Fibroblast of villous mesenchyme (primary cell): ENCODE measurements at places on chromosomes 2 and 18.
A peak's percentile ranks its signal among the peaks of the same experiment; 100 is the strongest.

DNA sequence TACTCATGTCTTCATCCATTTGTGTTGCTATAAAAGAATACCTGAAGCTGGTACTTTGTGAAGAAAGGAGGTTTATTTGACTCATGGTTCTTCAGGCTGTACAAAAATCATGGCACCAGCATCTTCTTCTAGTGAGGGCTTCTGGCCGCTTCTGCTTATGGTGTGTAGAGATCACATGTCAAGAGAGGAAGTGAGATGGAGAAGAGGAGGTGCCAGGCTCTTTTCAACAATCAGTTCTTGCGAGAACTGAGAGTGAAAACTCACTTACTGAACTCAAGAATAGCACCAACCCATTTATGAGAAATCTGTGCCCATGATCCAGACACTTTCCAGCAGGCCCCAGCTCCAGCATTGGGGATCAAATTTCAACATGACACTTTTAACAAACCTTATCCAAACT lies 30.0 kb upstream of the BARD1 start:
- no peak for DNase-seq

- no peak for DNase-seq
These were observed 65.1 kb downstream of the MAP4K4 start for GRCh38 chr2:101762451-101763171.

DNA sequence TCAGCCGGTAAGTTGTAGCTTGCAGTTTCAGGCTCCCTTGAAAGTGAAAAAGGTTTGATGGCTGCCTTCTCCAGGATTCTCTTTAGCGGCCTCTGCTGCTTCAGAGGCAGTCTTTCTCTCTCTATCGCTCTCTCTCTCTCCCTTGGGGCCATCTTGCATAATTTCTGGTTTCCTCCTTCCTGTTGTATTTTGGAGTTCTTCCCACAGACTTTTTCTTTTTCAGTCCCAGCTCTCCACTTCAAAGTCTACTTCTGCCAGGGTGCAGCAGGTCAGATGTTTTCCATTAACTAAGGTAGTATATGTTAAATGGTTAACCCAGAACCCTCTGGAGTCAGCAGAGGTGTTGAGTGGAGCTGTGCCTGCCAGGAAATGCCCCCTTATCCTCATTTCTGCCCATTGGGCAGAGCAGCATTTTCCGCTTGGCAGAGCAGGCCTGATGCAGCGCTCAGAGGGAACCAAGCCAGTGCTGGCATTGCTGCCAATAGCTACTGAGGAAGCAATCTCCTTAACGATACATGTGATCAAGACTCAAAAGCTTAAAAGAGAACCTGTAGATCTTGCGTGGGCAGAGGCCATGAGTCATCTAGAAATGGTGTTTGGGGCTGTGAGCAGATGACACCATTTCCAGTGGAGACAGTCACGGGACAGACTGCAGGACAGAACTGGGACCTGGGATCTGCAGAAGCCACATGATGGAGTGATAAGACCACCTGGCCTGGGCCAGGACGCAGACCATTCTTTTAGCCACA lies 20.8 kb downstream of the DBI start:
- peak; percentile 71 for DNase-seq

DNA sequence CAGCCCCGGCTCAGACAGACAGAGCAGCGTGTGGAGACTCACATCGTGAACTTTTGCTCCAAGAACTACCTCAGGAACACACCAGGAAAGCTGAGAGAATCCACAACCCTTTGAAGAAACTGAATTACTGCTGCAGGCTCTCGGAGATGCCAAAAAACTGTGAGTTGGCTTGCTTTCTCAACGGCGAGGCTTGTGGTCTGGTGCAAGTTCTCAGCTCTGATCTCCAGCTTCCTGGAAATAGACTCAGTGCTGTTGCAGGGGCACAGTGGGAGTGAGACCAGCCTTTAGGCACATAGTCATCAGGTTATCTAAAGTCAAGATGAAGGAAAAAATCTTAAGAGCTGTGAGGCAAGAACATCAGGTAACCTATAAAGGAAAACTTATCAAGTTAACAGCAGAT lies 273.7 kb upstream of the LRATD1 start:
- DNase-seq = no peak

- peak; percentile 64 for DNase-seq
These were observed 231.4 kb downstream of the LRRTM1 start for GRCh38 chr2:80073134-80073561.

DNA sequence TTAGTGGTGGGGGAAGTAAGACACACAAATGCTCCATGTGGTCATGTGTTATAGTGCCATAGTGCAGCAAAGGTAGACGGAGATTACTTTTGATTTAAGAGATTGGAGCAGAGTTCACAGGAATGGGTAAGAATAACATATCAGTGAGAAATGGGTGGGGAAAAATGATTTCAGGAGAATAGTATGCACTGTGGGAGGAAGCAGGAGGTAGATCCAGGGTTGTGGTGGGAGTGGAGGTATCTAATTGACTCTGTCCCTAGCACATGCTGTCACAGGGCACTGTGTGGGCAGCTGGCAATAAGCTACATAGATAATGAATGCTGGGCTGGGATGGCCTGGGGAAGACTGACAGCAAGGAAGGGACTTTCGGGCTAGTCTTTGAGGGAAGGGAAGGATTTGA lies 65.3 kb downstream of the STAT1 start:
- DNase-seq = no peak

- peak; percentile 48 for DNase-seq
These were observed 305.0 kb upstream of the EPAS1 start for GRCh38 chr2:45992021-45992740.

DNA sequence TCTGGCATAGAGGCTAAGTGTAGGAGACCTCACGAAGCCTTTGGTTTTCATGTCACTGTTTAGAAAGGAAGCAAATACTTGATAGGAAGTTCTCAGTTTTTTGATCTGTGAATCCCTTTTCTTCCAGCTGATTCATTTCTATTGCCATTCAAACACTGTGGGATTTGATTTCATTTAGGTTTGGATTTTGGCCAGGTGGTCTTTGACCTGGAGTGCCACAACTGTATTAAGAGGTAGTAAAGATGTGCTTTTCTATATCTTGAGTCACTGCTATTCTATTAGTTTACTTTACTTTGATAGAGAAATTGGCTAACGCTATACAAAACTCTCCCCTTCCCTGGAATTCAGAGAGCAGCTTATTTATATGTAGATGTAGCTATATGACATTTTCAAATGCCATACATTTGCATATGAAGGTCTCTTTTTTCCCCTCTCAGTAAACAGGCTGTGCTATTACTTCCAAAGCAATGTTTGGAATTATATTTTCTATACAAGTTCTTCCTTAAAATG lies 132.4 kb upstream of the CAVIN2 start:
- DNase-seq = no peak

GRCh38 chr2:135638825-135639224 lies 102.8 kb upstream of the UBXN4 start:
- DNase-seq = no peak

DNA sequence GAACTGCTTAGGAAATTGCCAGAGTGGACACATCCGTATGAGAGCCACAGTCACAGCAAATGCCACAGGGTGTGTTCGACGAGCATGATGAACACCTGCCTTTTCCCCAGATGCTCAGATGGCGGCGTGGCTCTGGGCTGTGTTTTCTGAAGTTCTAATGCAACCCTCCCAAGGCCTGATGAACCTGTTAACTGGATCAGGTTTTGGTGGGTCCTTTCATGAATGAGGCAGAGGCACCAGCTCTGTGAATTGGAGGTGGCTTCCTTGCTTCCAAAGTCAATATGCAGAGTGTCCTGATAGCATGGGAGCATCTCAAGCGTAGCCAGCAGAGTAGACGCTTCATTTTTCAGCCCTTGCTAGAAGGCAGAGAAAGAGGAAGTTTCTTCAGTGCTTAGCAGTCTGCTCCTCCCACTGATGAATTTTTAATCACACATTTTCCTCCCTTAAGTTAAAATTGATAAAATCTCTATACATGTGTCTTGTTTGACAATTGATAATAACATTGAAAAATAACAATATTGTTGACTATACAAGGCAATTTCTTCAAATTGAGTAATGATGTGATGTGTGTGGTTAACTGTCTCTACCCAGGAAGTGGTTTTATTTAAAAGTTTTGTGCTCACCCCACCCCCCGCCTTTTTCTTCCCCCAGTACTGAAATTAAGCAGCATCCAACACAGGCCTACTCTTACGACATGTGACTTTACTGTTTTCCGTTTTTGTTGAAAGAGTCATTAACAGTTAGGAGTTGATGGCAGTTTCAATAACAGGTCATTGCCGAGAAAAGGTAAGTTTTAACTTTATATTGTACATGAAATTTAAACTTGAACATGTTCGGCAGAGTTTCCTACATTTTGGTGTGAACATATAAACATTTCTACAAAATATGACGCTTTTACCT lies at the start of gene ARHGAP15:
Gene ARHGAP15, plus strand, starts transcription at position 739 of the 900 bp plus-strand sequence.
- no peak for DNase-seq

- peak; percentile 71 for DNase-seq
These were observed 14.8 kb upstream of the C2orf66 start for GRCh38 chr2:196823750-196824522.

DNA sequence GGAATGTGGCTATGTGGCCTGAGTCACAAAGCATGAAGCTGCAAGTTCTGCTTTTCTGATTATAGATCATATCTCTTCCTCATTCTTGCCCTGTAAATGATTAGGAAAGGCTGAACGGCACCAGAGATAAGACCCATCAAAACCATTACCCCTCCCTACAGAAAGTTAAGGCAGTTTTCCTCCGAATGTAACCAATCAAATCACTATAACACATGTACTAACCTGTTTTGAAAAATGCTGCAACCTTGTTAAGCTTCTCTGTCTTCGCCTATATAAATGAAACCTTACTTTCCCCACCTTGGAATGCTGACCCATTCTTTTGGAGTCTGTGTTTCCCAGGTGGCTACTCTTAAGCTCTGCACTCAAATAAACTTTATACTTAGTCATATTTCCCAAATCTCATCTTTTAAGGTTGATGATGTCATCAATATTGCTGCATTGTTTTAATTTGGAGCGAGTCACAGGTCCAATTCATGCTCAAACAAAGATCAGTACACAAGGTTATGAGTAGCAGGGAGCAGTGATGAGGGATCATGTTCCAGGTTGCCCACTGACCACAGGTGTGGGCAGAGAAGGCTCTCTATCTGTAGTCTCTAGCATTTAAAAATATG lies 662.3 kb downstream of the IRS1 start:
- no peak for DNase-seq

- DNase-seq = no peak
These were observed 75.3 kb downstream of the VSNL1 start for GRCh38 chr2:17615728-17616351.

DNA sequence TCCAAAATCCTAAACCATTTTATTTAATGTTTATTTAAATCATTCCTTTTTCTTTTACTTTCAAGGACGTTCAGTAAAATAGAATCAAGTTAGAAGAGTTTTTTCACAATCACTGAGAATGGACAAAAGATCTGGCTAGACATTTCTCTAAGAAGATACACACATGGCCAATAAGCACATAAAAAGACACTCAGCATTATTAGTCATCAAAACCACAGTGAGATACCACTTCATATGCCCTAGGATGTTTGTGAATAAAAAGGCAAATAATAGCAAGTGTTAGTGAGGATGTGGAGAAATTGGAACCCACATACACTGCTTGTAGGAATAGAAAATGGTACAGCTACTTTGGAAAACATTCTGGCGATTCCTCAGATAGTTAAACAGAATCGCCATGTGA lies 76.1 kb downstream of the RHBDD1 start:
- DNase-seq = peak; percentile 88

- no peak for DNase-seq
These were observed 488.7 kb downstream of the ARHGAP15 start for GRCh38 chr2:143617803-143618415.

DNA sequence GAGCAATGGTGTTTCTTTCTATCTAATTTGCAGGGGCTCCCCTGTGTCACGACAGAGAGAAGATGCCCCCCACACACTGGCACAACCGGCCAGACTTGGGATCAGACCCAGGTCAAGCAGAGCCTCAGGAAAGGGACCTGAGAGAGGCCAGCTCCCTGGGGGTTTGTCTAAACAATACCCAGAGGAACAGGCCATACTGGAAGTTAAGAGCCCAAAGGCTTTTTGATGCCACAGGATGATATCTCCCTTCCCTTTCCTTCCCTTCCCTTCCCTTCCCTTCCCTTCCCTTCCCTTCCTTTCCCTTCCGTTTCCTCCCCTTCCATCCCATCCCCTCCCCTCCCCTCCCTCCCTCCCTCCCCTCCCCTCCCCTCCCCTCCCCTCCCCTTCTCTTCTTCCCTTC lies 139.2 kb downstream of the ARL4C start:
- DNase-seq = no peak

DNA sequence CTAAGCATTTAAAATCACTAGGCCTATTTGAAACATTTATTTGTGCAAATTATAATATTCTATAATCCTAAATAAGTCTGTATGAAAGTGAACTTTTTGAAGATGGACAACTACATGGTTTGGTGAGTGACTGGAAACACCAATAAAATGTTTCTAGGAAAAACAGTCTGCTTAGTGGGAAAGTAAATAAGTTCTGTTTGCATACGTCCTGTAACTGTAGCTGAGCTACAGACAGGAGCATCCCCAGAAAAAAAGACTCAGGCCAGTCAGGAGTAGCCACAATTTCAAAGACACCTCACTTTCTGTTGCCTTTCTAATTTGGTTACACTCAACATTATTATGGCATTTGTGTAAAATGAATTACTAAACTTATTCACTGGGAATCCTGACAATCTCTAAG lies 28.4 kb upstream of the KCNJ3 start:
- no peak for DNase-seq

DNA sequence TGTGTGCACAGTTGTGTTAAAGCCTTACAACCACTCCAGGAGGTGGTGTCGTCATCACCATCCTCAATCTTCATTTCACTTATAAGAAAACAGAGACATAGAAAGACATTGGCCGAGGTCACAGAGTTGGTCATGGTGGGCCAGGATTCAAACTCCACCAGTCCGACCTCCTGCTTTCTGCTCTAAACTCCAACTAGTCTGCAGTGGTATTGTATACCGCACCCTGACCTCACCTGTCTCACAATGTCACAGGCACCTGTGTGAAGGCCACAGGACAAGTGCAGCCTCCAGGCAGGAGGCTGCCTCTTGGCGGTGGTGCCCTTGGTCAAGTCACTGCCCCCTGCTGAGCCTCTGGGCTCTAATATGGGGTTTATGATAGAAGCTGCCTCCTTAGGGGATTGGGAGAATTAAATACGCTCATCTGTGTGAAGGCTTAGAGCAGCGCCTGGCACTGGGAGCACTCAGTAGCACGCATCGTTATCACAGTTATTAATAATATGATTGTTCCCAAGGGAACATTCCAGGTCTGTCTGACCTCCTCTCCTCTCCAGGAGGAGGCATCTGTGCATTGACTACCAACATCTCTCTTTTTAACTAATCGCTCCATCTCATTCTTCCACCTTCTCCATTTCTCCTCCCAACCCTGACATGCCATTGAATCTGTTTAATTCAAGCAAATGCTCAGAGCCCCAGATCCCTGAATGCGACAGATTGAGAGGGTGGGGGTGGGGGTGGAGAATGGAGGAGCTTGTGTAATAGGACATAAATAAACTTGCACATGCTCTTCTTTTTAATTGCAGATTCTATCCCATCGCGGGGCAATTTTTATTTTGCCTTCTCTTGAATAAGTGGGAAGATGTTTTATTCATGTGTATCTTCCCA lies 112.7 kb downstream of the MCFD2 start:
- peak; percentile 59 for DNase-seq

DNA sequence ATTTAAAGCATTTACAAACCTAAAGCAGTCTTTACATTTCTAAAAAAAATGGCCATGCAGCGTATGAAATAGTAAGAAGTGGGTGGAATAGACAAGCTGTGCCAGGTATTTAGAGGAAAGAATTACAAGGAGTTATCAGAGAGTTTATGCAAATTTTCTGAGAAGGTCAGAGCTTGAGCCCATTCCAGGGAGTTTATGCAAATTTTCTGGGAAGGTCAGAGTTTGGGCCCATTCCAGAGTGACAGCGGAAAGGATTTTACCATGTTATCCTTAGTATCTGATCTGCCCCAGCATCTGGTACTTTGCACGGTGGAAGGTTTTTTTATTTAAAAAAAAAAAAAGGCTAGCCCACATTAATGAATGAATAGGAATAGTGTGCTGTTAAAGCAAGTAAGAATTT lies 1.4 kb upstream of the DOK6 start:
- no peak for DNase-seq
